PC-3 (cell line): ENCODE measurements at places on chromosomes 6 and 20.
A peak's percentile ranks its signal among the peaks of the same experiment; 100 is the strongest.

- no peak for DNase-seq
These were observed 102.8 kb downstream of the PREP start for GRCh38 chr6:105300090-105300489.

DNA sequence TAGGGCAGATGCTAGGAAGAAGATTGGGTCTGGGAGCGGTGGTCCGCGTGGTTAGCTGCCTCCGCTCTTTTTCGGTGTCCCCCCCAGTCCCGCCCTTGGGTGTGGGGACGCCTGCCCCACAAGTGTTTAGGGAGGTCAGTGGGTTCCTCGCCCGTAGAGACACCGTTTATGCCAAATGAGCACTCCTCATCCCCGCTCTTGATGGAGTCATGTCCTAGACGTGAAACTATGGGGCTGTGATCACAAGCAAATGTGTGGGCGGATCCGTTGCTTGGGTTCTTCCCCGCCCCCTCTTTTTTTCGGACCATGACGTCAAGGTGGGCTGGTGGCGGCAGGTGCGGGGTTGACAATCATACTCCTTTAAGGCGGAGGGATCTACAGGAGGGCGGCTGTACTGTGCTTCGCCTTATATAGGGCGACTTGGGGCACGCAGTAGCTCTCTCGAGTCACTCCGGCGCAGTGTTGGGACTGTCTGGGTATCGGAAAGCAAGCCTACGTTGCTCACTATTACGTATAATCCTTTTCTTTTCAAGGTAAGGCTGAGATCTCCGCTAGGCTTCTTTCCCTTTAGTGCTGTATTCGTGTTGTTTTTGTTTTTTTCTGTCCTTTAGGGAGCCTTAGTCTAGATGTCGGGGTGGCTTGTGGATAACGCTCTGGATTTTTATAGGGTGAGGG lies at the start of gene HSP90AB1:
TSS of gene HSP90AB1 (plus strand) at position 439 of the 675 bp plus-strand sequence. CDS start 1,529 bp downstream, outside the sequence.
- peak; percentile 98 for DNase-seq

DNA sequence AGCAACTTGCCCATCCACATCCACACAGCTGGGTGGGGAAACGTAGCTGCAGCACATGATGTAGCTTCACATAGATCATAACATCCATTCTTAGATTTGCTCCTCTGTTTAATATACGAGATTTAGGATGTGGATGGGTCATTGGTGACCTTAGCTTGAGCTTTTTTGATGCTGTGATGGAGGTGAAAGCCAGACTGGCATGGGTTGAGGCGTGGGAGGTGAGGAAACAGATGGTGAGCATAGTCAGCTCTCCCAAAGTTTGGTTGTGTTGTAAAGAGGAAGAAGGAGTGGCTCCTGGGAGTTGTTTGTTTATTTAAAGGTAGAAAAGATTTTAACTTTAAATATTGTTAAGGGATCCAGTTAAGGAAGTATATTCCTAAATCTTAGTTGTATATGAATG lies 5.3 kb downstream of the ARFGEF2 start:
- DNase-seq: no peak

GRCh38 chr20:46327557-46327956 lies 19.3 kb upstream of the CDH22 start:
- DNase-seq: no peak
